ENCODE measurements at places on chromosomes 4 and X. TPM values are rescaled to one million over a fixed set of nuclear protein-coding genes. Genes with fewer than 3 reads are reported as not detected.

GRCh38 chr4:155974476-155974749 is 20.7 kb upstream of the CTSO start:
- no peak for DNase-seq

- DNase-seq: no peak
Measured at GRCh38 chr4:55670695-55671094, 34.6 kb upstream of the NMU start.

The CCNA2 gene
- total RNA-seq: 0.26 TPM

DNA sequence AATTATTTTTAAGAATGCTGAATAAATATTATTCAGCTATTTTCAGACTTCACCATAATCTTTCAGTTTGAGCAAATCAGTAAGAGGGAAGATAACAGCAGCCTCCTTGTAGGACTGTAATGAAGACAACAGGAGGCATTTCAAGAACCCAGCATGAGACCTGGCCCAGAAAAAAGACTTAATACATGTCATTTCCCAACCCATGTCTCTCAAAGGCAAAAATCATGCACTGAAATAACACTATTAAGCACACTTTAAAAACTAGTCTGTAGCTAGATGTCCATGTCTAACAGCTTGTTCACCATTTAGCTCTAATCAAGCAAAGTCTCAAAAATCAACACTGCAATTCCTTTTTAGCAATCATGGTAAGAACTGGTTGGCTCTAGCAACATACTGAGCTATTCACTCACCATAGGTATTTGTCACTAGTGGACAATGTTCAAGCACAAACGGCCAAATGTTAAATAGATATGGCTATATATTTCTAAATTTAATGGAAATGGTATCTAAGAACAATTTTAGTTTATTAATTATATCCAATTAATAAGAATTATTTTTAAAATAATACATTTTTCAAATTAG is 109.9 kb downstream of the WDFY3 start:
- no peak for DNase-seq

GRCh38 chr4:12583275-12583674 is 900.9 kb downstream of the RAB28 start:
- no peak for DNase-seq

The GPM6B gene
- total RNA-seq: 6.4 TPM

The NSG1 gene
- total RNA-seq: 10.1 TPM

The IL1RAPL2 gene
- total RNA-seq: 0.09 TPM

The UXT gene
- 99.9 TPM for total RNA-seq

- no peak for DNase-seq
Measured at GRCh38 chr4:1751919-1752283, 30.6 kb downstream of the TACC3 start.

The QRFPR gene
- total RNA-seq: 0.32 TPM

The CD40LG gene
- not detected for total RNA-seq

Measured in left cardiac atrium (tissue), 4 donors.